HT1080 (cell line): ENCODE measurements at places on chromosomes 12 and 14. TPM values are rescaled to one million over a fixed set of nuclear protein-coding genes. Genes with fewer than 3 reads are reported as not detected.
A peak's percentile ranks its signal among the peaks of the same experiment; 100 is the strongest.

DNA sequence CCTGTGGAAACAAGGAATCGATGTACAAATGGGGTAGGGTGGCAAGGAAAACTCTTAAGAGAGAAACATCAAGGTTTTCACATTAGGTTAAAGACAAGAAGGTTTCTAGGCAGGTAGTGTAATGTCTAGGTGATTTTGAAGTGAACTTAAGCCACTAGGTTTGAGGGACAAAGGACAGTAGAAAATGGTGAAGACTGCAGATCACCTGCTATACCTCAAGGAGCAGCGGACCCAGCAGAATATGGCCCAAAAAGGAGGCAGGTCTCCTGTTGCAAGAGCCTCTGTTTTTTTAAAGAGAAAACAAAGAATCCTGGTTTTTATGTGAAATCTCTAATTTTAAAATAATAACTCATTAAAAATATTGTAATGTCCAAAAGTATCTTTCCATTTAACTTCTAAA lies 178.1 kb downstream of the ACSS3 start:
- DNase-seq = no peak

DNA sequence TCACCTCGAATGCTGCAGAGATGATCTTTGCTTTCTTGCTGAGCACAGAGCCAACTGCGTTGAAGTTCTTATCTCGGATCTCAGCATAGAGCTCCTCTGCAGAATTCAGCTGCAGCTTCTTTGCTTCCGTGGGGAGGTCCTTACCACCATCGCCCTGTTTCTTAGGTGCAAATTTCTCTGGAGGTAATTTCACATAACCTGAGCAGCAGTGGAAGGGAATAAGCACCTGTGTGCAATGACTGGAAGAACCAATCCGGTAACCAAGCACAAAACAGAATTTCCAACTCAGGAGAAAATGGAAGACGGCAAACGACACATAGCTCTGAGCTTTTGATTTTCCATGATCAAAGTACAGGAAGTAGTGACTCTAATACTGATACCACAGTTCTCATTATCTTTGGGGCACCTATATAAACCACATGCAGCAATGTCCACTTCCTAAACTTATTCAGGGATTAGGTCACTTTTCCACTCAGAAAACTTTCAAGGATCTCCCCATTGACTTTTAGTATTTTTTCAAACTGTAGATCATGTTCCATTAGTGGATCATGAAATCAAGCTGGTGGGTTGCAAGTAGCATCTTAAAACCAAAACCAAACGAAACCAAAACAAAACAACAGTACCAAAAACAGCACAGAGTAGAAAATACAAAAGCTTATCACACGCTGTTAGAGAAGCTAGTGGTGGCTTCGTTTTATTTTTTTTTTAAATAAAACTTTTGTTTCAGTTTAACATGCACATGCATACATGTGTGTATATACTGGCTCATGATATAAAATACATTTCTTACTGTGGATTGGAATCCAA lies 18.9 kb upstream of the DIABLO start:
- no peak for DNase-seq

- DNase-seq = no peak
These were observed 13.8 kb downstream of the RCOR1 start for GRCh38 chr14:102606296-102606695.

- DNase-seq = no peak
These were observed 29.5 kb downstream of the BMP4 start for GRCh38 chr14:53927171-53927570.

DNA sequence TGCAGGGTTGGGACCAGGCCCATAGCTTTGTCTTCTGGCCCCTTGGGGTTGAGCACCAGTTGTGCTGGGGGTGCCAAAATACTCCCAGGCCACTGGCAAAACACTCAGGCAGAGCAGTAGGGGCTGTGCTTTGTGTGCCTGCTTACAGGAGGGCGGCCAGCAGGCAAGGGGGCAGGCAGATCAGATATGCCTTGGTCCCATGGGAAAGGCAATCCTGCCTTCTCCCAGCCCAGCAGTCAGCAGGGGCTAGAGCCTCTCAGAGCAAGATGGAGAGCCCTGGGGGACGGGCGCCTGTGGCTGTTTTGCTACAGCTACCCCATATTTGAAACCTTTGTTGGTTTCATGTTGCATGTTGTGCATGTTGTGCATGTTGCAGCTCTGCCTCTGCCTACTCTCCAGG lies 36.2 kb upstream of the TMX1 start:
- no peak for DNase-seq

GRCh38 chr12:71780237-71780822 lies 25.7 kb downstream of the RAB21 start:
- peak; percentile 15 for DNase-seq

DNA sequence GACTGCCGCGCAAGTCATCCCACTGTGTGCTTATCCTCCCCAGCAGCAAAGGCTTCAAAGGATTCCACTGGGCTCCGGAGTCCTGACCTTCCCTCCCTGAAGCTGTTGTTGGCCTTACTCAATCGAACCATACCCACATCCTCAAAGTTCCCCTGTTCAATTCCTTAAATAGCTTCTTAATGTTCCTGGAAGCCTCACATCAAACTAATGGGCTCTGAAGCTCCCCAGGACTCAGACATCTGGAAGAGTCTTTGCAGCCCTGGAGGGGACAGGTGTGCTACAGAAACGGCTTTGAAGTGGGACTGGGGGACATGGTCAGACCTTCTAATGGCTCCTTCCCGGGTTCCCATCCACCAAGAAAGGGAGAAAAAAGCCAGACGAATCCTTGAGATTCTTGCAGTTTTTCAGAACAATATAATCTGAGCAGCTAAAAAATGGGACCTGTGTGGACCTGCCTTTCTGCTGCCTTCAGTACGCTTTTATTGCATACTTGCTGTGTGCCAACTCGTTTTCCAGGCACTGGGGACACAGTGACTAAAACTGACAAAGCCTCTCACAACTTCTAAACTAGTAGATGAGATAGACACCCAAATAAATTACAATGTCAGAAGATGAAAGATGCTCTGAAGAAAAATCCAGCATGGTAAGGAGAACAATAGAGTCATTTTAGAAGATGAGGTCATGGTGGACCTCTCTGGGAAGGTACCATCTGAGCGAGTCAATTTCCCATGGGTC lies 204.5 kb downstream of the MON2 start:
- DNase-seq = peak; percentile 13

- DNase-seq = no peak
These were observed 36.4 kb upstream of the ATXN2 start for GRCh38 chr12:111635524-111635923.

GRCh38 chr14:100899884-100900771 lies 3.4 kb downstream of the RTL1 start:
- no peak for DNase-seq

- DNase-seq = no peak
These were observed 345.5 kb upstream of the PRICKLE1 start for GRCh38 chr12:42935090-42935489.

DNA sequence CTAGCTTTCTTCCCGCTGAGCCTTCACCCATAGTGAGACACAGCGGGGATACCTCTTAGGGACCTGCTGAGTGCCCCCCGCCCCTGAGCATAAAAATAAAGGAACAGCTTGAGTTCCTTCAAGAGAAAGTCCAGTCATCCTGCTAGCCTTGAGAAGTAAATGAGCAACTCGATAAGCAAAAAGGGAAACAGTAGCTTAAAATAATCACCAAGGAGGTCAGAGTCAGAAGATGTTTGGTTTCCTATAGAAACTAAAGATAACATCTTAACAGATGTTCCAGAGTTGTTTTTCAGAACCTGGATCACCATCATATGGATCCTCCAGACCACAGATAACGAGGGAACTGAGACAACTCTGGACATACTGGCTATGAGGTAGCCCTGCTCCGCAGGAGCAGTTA lies 94.0 kb downstream of the BCAT1 start:
- DNase-seq = no peak

- no peak for DNase-seq
These were observed 107.1 kb downstream of the TMTC1 start for GRCh38 chr12:29676676-29677075.

DNA sequence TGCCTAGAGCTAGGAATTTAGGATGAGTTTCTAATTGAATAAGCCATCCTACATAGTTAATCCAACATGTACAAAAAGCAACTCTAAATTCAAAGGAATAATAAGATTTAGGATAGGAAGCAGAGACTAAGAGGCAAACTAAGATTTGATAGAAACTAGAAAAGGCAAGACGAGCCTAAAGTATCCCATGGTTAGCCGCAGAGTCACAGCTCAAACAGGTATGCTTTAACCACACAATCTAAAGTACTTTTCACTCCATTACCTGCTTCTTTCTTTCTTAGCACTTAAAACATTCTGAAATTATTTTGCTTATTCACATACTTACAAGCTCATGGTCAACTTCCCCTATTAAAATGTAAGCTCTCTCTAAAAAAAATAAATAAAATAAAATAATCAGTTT lies 51.8 kb downstream of the OTOGL start:
- DNase-seq = no peak

Gene GUCY2C
- total RNA-seq = 0.17 TPM in 1 of 2 replicates, not detected in the other

Gene PRKD1
- 2.3 and 6.0 TPM in 2 replicates for total RNA-seq
